ENCODE measurements at places on chromosomes 2 and 18.

DNA sequence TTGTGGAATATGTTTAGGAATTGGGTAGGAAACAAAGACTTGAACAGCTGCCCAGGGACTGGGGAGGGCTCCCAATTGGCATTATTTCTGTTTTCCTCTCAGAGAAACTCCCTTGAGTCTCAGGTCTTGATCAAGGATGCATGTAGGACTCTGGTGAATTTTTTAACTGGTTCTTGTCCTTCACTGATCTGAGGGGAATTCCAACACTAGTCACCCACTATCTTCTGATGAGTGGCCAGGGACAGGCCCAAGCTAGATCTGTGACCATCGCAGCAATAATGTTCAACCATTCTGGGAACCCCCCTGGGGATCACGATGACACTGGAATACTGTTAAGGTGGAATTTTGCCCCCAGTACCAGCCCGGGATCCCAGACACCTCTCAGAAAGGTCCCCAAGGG is 132.0 kb downstream of the SH3BP4 start:
- no peak for DNase-seq

DNA sequence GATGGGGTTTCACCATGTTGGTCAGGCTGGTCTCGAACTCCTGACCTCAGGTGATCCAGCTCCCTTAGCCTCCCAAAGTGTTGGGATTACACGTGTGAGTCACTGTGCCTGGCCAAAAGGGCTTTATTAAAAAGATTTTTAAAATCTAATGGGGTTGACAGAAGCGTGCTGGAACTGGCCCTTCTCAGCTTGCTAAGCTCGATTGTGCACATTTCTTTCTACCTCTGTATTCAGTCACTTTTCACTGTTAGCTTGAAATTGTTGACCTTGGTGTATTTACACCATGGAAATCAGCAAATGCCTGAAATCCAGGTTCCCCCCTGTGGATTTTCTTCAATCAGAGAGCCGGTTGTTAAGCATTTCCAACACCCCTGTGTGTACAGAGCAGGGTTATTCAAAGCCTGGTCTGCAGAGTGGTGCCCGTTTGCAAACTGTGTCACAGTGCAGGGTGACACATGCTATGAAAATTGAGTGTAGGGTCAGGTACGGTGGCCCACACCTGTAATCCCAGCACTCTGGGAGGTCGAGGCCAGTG is 140.2 kb downstream of the TGIF1 start:
- no peak for DNase-seq

GRCh38 chr2:227759411-227760118 is 13.9 kb downstream of the SCYGR8 start:
- DNase-seq = no peak

GRCh38 chr2:157046396-157046795 is 211.1 kb upstream of the GALNT5 start:
- no peak for DNase-seq

GRCh38 chr2:217270485-217271121 is 410.7 kb upstream of the TNP1 start:
- DNase-seq = no peak

All from stimulated activated CD8-positive, alpha-beta memory T cell treated with anti-CD3 and anti-CD28 coated beads, Interleukin-2, amount 100 ng/mL, for 1 hour (primary cell).